ENCODE measurements at places on chromosomes 11 and 22.
A peak's percentile ranks its signal among the peaks of the same experiment; 100 is the strongest.

- DNase-seq: peak; percentile 68
Measured at GRCh38 chr22:42286205-42286604, 15.8 kb upstream of the TCF20 start.

DNA sequence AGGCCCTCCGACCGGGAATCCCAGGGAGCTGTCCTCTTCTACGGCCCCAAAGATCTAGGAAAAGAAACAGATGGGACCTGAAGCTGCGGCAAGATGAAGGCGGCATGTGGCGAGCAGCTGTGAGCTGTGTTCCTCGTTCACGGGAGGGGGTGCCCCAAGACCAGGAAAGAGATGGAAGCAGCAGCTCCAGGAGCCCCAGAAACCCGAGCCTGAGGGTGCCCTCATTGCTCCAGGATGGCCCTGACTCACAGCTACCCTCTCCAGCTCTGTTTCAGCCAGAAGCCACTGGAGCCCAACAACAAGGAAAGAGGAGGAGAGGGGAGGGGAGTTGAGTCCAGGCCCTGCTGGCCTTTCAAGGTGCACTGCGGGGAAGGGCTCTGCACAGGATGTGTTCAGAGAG is 23.7 kb upstream of the NAP1L4 start:
- DNase-seq: no peak

GRCh38 chr11:122756417-122756816 is 81.9 kb upstream of the CRTAM start:
- DNase-seq: peak; percentile 67

DNA sequence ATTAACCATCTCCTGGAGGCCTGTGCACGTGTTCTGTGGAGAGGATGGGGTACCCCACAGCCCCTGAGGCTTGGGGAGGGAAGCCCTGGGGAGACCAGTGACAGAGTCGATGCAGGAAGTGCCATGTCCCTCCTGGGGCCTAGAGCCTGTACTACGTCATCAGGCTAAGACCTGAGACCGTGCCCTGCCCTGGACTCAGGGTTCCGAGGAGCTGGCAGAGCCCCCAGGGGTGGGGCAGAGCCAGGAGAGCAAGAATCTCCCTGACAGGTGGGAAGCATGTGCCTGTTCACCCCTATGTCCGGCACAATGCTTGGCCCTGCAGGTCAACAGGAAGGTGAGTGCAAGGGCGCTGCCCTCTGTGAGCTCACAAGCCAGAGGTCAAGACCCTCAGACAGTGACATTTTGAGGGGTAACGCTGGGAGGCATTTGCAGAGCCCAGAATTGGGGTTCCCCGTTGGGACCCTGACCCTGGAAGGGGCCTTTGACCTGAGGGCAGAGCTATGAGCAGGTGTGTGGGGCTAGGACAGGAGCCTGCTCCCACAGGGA is 781.6 kb downstream of the BRD1 start:
- DNase-seq: no peak

DNA sequence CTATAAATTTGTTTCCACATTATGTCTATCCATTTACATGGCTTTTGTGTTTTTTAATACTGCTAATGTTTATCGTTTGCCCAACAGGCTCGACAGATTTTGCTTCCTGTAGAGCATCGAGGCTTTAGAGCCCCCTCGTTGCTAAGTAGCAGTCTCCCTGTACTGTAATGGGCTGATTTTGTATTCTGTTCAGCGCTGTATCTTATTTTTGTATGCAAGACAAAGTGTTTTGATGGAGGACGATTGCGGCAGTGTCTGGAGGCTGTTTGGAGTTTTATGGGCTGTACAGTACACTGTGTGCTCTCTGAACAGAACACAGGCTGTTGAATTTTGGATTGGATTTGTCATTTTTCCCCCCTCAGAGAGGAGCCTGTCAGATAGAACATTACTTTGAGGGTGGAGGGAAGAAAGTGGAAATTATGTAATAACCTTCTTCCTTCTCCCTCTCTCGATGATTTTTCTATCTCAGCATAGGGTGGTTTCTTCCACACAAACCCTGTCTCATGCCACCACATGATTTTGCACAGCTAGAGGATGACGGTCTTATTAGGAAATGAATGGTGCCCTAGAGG is 104.4 kb downstream of the ZBTB16 start:
- DNase-seq: no peak

GRCh38 chr22:48799227-48799970 is 1028.3 kb downstream of the BRD1 start:
- DNase-seq: no peak

- DNase-seq: no peak
Measured at GRCh38 chr22:19808873-19809478, 45.7 kb downstream of the GNB1L start.

DNA sequence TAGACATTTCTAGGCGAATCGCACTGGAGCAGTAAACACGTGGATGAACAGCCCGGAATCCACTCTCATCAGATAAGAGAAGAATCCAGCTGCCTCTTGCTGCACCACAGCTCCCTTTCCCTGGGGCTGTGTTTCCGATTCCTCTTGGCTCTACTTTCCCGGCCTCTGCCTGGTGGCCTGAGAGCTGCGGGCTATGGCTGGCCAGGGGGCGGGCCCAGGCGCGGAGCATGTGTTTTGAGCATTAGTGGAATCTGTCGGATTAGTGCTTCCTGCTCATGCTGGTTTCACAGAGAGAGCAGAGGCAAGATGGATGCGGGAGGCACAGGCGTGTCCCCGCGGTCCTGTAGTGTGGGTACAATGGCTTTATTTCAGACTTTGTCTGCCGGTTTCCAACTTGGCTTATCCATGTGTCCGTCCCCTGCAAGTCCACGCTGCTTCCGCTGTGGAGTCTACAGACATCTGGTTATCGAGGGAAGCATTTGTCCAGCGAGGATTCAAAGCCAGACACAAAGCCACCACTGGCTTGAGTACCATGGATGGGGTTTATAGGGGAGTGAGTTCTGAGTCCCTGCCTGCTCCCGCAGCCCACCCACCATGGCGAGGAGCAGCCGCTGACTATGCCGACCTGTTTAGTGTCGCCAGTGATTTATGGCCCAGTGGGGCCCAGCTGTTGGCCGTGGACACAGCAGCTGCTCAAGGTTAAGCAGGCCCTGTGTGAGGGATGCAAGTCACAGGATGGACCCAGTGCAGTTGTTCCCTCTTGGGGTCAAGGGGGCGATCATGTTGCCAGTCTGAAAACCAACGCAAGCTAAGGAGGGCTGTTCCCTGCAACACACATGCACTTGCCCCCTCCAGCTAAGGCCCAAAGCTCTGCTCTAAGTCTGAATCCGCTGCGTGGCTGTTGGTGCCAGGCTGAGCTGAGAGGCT is 43.3 kb upstream of the EP300 start:
- no peak for DNase-seq

DNA sequence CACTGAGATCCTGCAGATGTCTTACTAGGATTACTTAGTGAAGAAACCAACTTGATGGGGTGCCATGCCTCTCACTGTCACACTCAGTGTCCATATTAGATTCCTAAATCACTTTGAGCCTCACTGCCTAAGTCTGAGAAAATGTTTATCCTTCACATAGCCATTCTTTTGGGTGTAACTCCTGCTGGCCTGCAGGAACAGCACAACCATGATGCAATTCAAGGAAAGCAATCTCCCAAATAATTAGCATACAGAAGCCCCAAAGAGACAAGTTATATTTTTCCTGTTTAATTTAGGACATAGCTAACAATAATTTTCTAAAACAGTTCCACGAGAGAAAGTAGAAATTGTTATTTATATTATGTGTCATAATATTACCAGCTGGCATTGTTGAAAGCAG is 655.5 kb downstream of the KCNA4 start:
- no peak for DNase-seq

DNA sequence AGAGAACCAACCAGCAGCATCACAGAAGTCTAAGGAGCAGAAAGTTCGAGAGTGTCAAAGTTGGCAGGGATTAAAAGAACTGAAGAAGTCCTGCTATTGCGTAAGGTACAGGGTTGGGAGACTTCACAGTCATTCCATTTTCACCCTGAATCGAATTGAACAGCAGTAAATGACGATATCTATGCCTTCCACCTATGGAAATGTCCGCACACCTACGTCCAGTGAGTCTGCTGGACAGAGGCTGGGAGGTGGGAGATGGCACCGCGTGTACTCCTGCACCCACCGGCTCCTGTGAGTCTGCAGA is 116.7 kb downstream of the MICAL3 start:
- DNase-seq: no peak

- DNase-seq: no peak
Measured at GRCh38 chr11:45896422-45896984, 10.6 kb downstream of the FREY1 start.

- DNase-seq: no peak
Measured at GRCh38 chr11:57490456-57491248, 24.9 kb downstream of the SLC43A1 start.

- DNase-seq: no peak
Measured at GRCh38 chr22:32562401-32562800, 87.8 kb downstream of the FBXO7 start.

DNA sequence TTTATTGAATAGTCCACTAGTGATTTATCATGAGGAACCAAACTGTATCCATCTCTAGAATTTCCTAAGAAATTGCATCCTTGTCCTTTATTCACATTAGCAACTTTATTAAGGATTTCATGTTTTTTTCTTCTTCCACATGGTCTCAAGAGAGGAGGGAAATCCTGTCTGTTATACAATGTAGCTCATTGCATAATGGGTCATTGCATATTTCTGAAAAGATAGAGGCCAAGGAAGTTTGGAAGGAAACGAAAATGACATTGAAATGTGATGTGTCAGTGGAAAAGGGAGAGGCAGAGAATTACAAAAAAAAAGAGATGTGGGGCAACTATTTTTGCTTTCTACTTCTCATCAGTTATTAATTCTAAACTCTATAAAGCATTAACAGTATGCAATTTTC is 353.1 kb downstream of the METTL15 start:
- no peak for DNase-seq

GRCh38 chr11:34251589-34251980 is 106.2 kb downstream of the ABTB2 start:
- DNase-seq: no peak

DNA sequence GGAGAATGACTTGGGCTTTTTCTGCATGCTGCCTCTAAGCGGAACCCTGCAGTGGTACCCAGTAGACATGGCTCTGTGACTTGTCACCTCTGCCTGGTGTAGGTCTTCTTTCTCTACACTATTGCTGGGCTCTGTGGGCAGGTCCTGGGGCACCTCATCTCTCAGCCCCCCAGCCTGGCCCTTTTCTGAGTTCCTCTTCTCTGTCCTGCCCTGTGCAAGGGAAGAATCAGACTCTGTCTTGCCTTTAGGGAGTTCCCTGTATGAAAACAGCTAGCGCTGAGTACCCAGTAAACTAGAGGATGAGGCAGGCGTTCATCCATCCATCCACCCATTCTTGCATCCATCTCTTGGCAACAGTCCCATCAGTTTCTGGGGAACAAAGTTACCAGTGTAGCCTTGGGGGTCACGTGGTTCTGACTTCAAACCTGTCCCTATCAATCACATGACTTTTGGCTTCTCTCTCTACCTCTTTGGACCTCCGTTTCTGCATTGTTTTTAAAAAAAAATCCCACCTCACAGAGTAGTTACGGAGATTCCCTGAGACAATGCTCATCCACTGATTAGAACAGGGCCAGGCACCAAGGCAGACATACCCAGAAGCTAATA is 86.4 kb upstream of the WNT11 start:
- DNase-seq: no peak

DNA sequence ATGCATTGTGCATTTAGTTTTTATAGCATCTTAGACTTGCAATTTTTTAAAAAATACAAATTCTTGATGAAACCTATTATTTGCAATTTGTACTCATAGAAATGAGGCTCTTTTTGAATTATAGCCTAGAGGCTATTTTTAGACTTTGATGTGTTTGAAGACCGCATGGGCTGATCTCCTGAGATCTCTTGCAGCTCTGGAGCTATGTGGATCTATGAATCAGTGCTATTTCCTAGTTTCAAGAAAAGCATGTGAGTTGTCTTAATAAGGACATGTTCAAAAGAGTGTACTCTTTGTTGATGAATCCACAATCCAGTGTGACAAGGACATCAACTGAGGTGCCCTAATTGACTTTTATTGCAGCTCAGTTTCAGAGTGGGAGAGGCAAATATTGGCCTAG is 620.5 kb downstream of the ETS1 start:
- no peak for DNase-seq

DNA sequence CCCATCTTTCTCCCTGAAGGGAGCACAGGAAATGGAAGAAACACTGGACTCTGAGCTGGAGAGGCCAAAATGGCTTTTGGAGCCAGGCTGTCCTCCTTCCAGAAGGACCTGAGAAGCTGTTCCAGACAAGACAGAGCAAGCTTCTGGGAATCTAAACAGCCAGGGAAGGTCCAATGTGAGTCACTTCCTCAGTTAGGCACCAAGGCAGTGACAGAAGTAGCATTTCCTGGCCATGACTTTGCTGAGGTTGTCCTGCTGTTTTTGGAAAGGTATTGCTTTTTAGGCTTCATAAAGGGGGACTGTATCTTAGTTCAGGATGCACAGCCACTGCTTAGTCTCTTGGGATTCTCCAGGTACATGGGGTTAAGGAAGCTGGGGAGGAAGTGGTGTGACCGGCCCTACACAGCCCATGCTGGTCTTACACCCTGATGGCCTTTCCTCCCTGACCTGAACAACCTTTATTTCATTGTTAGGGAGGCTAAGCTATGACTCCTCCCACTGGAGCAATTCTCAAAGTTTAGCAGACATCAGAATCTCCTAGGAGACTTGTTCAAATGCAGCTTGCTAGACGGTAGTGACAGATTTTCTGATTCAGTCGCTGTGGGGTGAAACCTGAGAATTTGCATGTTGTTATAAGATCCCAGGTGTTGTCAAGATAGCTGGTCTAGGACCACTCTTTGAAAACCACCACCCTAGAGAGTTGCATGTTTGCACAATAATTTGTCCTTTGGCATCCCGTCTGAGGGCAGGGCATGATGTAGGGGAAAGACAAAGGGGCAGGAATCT is 6.8 kb upstream of the INSC start:
- DNase-seq: no peak

- DNase-seq: no peak
Measured at GRCh38 chr11:60307507-60308195, 19.4 kb upstream of the MS4A6E start.

GRCh38 chr11:57499983-57500461 is 15.5 kb downstream of the SLC43A1 start:
- no peak for DNase-seq

DNA sequence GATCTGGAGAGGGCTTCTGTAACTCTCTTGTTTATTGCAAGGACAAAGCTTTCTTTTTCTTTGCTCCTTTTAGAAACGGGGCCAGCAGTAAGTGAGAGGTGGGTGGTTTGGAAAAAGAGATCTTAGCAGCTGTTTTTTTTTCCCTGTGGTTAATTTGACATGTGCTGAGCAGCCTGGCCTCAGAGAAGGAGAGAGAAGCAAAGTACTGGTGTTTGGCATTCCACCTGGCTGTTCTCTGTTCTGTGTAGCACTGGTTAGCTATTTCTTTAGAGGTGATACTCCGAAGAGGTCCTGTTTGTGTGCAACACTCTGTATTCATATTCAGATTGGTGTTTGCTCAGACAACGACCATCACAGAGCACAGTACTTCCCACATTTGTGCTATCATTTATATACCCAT is 80.8 kb upstream of the SORL1-AS1 start:
- DNase-seq: no peak

Data from CD4-positive, alpha-beta T cell treated with Interleukin-17A for 1 hour (primary cell).